Progenitor cell of endocrine pancreas (in vitro differentiated cells): ENCODE measurements at places on chromosomes 12 and 14.

DNA sequence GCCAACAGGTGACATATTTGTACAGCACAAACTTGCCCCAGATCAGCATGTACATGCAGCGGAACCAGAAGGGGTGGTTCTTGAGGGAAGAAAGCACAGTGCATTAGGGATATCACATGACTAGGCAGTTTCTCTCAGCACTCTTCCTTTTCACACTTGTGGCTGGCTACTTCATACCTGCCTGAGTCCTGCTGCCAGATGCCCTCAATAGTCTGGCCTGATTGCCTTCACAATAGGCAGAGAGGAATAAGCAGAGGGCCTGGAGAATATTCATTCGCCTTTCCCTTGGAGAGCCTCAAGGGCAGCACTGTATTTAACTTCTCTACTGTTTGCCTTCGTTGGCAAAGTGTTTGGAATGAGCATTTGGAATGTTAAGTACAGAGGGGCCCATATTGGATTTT is 7.9 kb downstream of the EMG1 start:
- peaks cover 34% of the 10 kb centered on the region for H3K36me3 ChIP-seq
- no peak for DNase-seq
- no peak overlapping the region for H3K4me3 ChIP-seq
- H3K4me1 ChIP-seq: peaks cover 17% of the 10 kb centered on the region

GRCh38 chr14:74852922-74853530 is 22.9 kb downstream of the PROX2 start:
- peaks cover 5% of the 10 kb centered on the region for H3K4me1 ChIP-seq
- H3K27ac ChIP-seq: no peak overlapping the region
- no peak for DNase-seq
- H3K36me3 ChIP-seq: no peaks in the 10 kb centered on the region
- no peak overlapping the region for H3K4me3 ChIP-seq
- no peaks in the 10 kb centered on the region for H3K27me3 ChIP-seq

GRCh38 chr12:16636435-16637055 is 30.6 kb upstream of the LMO3 start:
- H3K27ac ChIP-seq: no peak overlapping the region
- H3K27me3 ChIP-seq: no peaks in the 10 kb centered on the region
- no peak overlapping the region for H3K4me3 ChIP-seq
- no peaks in the 10 kb centered on the region for H3K36me3 ChIP-seq
- no peaks in the 10 kb centered on the region for H3K4me1 ChIP-seq

- peaks cover 39% of the 10 kb centered on the region for H3K4me1 ChIP-seq
- no peaks in the 10 kb centered on the region for H3K27me3 ChIP-seq
- peak overlapping the region; percentile 98 for H3K27ac ChIP-seq
- DNase-seq: no peak
Observed at GRCh38 chr14:32078023-32078857, 1.1 kb downstream of the ARHGAP5 start.

GRCh38 chr14:76514213-76514998 is 138.5 kb downstream of the ESRRB start:
- H3K27ac ChIP-seq: no peak overlapping the region
- no peak for DNase-seq
- no peak overlapping the region for H3K4me3 ChIP-seq

DNA sequence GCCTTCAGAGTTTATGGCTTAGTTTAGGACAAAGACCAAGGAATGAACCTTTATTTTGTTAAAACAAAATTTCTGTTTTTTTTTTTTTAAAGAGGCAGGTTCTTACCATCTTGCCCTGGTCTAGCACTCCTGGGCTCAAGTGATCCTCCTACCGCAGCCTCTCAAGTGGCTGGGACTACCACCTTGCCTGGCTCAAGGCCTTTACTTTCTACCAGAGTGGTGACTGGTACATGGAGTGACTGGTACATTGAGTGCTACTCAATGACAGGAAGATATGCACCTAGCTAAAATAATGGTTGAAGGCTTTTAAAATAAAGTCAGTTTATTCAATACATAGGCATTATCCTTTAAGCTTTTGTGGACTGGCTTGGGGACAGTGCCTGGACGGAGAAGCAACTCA is 32.6 kb downstream of the PRICKLE1 start:
- no peaks in the 10 kb centered on the region for H3K27me3 ChIP-seq
- DNase-seq: no peak
- no peak overlapping the region for H3K27ac ChIP-seq
- no peak overlapping the region for H3K4me3 ChIP-seq
- peaks cover 22% of the 10 kb centered on the region for H3K4me1 ChIP-seq

GRCh38 chr14:55693904-55694303 is 113.9 kb downstream of the KTN1 start:
- no peak for DNase-seq
- peaks cover 3% of the 10 kb centered on the region for H3K36me3 ChIP-seq
- peaks cover 4% of the 10 kb centered on the region for H3K4me1 ChIP-seq
- no peak overlapping the region for H3K4me3 ChIP-seq
- no peak overlapping the region for H3K27ac ChIP-seq

DNA sequence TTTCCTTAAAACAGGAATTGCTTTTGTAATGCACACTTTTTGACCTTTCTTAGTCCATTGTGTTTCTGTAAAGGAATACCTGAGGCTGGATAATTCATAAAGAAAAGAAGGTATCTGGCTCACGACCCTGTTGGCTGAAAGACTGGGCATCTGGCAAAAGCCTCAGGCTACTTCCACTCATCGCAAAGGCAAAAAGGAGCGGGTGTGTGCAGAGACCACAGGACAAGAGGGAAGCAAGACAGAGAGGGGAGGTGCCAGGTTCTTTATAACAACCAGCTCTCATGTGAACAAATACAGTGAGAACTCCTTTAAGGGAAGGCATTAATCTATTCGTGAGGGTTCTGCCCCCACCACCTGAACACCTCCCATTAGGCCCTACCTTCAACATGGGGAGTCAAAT is 182.1 kb downstream of the C12orf50 start:
- no peak for DNase-seq
- H3K27me3 ChIP-seq: peaks cover 2% of the 10 kb centered on the region
- peaks cover 17% of the 10 kb centered on the region for H3K4me1 ChIP-seq
- peak overlapping the region; percentile 77 for H3K27ac ChIP-seq

- H3K27ac ChIP-seq: no peak overlapping the region
- H3K4me3 ChIP-seq: no peak overlapping the region
- no peaks in the 10 kb centered on the region for H3K36me3 ChIP-seq
Observed at GRCh38 chr12:67541625-67541991, 106.9 kb upstream of the DYRK2 start.

DNA sequence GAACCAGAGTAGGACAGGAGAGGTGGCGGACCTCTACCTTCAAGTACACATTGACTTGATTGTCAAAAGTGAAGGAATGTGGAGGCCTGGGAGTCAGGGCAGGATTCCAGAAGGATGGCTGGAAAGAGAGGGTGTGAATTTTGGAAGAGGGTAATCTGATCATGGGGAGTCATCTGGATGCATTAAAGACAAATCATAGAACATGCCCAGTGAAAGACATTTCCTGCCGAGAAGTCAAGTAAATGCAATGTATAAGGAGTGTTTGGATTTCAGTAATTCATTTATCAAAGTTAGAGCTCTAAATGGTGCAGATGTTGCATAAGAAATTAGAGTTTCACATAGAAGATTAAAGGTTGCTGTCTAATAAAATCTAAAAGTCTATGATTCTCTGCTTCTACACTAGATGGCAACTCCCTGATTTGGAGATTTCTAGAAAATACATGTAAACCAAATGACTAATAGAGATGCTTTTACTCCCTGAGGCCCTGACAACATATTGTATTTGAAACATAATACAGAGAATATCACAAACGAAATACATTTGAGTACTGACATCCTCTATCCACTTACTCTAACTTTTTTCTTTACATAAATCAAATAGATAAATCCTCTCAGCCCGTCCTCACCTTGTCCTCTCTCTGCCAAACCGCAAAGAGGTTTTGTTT is 91.3 kb downstream of the KCNA5 start:
- no peak for DNase-seq
- H3K4me3 ChIP-seq: no peak overlapping the region
- no peak overlapping the region for H3K27ac ChIP-seq

GRCh38 chr14:71437870-71438269 is 494.4 kb upstream of the RGS6 start:
- H3K4me3 ChIP-seq: no peak overlapping the region
- peaks cover 12% of the 10 kb centered on the region for H3K4me1 ChIP-seq
- peaks cover 9% of the 10 kb centered on the region for H3K36me3 ChIP-seq
- no peak for DNase-seq
- H3K27ac ChIP-seq: no peak overlapping the region

DNA sequence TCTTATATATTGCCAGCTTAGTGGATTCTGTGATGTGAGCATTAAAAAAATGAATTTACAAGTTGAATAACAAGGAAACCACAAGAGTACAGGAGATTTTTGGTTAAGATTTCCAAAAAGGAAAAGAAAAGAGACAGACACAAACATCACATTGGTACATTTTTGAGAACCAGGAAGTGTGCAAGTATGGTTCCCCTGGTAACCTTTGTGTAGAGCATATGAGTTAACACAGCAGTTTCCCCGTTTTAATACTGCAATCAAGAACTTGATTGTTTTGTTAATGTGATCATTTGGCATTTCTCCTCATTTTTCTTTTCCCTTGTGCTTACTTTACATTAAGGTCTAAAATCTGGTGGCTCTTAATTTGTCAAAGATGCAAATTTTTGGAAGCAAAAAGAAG is 490.4 kb upstream of the ATP2B1 start:
- H3K4me1 ChIP-seq: peaks cover 2% of the 10 kb centered on the region
- H3K27me3 ChIP-seq: no peaks in the 10 kb centered on the region
- H3K4me3 ChIP-seq: no peak overlapping the region
- DNase-seq: no peak
- no peak overlapping the region for H3K27ac ChIP-seq

DNA sequence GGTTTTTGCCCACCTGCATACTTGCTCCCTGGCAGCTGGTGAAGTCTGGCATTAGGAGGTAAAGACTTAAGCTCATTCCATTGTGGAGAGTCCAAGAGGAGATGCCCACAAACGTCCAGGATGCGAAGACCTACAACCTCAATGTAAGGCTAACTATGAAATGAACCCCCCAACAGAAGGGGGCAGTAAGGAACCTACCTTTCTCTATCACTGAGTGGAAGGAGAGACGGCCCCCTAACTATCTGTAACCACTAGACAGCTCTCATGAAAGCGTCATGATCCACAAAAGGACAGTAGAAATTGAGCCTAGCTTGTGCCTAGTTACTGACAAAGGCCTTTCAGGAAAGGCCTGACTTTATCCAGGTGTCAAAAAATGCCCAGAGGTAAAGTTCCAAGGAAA is 55.3 kb downstream of the ZFYVE21 start:
- no peak overlapping the region for H3K4me3 ChIP-seq
- peak overlapping the region; percentile 83 for H3K27ac ChIP-seq
- H3K4me1 ChIP-seq: peaks cover 2% of the 10 kb centered on the region
- peaks cover 14% of the 10 kb centered on the region for H3K36me3 ChIP-seq

GRCh38 chr14:80664576-80664975 is 277.0 kb downstream of the CEP128 start:
- H3K27ac ChIP-seq: no peak overlapping the region
- DNase-seq: no peak
- H3K36me3 ChIP-seq: peaks cover 2% of the 10 kb centered on the region
- H3K27me3 ChIP-seq: no peaks in the 10 kb centered on the region

DNA sequence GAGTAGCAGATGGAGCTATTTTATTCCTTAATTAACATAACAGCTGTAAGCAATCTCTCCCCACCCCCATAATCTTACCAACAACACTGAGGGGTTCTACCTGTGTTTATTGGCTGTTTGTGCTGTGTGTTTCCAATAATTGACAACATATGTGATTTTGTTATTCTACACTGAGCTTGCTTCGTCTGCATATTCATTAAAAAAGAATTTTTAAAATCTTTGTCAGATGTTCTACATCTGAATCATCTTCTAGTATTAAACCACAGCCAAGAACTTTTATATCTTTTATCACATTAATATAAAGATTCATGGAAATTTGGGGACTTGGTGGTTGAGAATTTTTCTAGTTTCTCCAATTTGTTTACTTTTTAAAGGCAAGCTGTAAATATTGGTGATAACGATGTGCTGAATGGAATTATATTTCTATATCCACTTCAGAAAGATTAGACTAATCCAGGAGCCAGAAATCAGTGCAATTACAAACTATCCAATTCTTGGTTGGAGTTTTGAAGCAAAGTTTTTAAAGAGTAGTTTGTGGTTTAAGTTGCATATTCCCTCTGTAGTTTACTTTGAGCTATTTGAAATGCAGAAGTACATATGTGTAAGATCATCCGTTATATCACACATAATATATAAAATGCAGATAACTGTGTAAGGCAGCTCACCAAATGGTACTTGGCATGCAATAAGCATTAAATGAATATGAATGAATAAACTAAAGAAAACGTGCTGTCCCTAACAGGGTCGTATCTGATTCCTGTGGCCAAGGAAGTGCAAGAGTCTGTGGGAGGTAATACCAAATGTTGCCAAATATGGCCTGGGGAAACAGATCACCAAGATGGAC is 206.9 kb downstream of the PELI2 start:
- H3K27me3 ChIP-seq: no peaks in the 10 kb centered on the region
- H3K4me1 ChIP-seq: peaks cover 2% of the 10 kb centered on the region
- no peak overlapping the region for H3K27ac ChIP-seq
- no peak overlapping the region for H3K4me3 ChIP-seq

DNA sequence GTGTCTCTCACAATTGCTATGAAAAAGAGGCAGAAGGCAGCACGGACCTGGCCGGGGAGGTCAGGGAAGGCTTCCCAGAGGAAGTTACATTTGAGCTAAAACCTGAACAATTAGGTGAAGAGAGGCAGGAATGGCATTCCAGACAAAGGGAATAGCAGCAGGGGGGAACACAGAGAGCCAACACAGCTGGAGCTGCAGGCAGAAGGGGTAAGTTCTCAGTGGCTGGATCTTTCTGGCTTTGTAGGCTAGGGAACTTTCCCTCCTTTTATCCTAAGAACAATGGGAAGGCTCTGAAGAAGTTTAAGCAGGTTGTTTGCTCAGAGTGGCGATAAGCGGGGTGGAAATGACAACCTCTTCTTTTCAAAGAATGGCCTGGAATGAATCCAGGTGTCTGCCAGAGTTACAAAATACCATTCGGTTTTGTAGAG is 100.0 kb downstream of the PRIMA1 start:
- no peak overlapping the region for H3K27ac ChIP-seq
- peaks cover 42% of the 10 kb centered on the region for H3K27me3 ChIP-seq
- H3K4me1 ChIP-seq: no peaks in the 10 kb centered on the region
- H3K4me3 ChIP-seq: no peak overlapping the region

DNA sequence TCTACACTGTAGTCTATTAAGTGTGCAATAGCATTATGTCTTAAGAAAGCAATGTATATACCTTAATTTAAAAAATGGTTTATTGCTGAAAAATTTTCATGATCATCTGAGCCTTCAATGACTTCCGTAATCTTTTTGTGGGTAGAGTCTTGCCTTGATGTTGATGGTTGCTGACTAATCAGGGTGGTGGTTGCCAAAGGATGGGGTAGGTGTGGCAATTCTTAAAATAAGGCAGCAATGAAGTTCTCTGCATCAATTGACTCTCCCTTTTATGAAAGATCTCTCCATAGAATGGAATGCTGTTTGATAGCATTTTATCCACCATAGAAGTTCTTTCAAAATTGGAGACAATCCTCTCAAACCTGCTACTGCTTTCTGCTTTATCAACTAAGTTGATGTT is 41.1 kb downstream of the BBS10 start:
- no peaks in the 10 kb centered on the region for H3K36me3 ChIP-seq
- H3K27ac ChIP-seq: no peak overlapping the region
- H3K4me1 ChIP-seq: peaks cover 5% of the 10 kb centered on the region
- H3K27me3 ChIP-seq: no peaks in the 10 kb centered on the region

- no peak overlapping the region for H3K4me3 ChIP-seq
- H3K27ac ChIP-seq: no peak overlapping the region
- no peak for DNase-seq
- no peaks in the 10 kb centered on the region for H3K36me3 ChIP-seq
Observed at GRCh38 chr12:46265102-46265501, 3.7 kb downstream of the SLC38A1 start.
